Aorta (tissue), 5 donors: ENCODE measurements at places on chromosomes 5 and 9.

DNA sequence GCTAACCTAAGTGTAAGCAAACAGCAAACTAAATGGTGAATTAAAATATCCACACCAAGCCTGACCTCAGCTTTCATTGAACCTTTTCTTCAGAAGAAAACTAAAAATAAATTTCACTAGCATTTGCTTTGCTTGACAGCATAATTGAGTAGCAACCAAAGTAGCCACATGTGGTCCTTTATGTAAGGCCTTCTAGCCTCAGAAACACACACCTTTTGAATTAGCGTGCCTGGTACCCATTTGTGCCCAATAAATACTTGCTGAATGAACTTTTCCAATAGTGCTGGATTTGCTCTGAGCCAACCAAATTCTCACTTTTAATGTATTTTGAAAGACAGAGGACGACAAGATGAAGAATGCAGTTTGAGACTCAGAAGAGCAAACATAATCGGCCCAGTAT lies 2.1 kb upstream of the NIPBL start:
- peak overlapping the region; percentile 19 for H3K27ac ChIP-seq
- no peaks in the 10 kb centered on the region for H3K4me1 ChIP-seq
- no peaks in the 10 kb centered on the region for H3K36me3 ChIP-seq
- no peaks in the 10 kb centered on the region for H3K27me3 ChIP-seq
- DNase-seq: no peak

- no peaks in the 10 kb centered on the region for H3K27me3 ChIP-seq
- no peaks in the 10 kb centered on the region for H3K36me3 ChIP-seq
- no peaks in the 10 kb centered on the region for H3K4me1 ChIP-seq
- DNase-seq: peak; percentile 55
Observed at GRCh38 chr9:110048976-110049698, 158.8 kb downstream of the C9orf152 start.

GRCh38 chr9:77802515-77803293 lies 154.6 kb upstream of the GNA14 start:
- DNase-seq: no peak
- no peak overlapping the region for H3K4me3 ChIP-seq
- H3K27me3 ChIP-seq: no peaks in the 10 kb centered on the region
- H3K4me1 ChIP-seq: no peaks in the 10 kb centered on the region
- no peaks in the 10 kb centered on the region for H3K36me3 ChIP-seq

- no peak for DNase-seq
- H3K27me3 ChIP-seq: no peaks in the 10 kb centered on the region
- H3K4me3 ChIP-seq: no peak overlapping the region
- H3K36me3 ChIP-seq: no peaks in the 10 kb centered on the region
Observed at GRCh38 chr5:39100851-39101396, 26.7 kb upstream of the RICTOR start.

GRCh38 chr5:178290376-178290775 lies 57.8 kb upstream of the PHYKPL start:
- H3K36me3 ChIP-seq: no peaks in the 10 kb centered on the region
- no peaks in the 10 kb centered on the region for H3K27me3 ChIP-seq
- peak; percentile 38 for DNase-seq
- H3K27ac ChIP-seq: no peak overlapping the region

GRCh38 chr5:139058121-139058520 lies 140.0 kb downstream of the SIL1 start:
- peaks cover 5% of the 10 kb centered on the region for H3K4me1 ChIP-seq
- no peaks in the 10 kb centered on the region for H3K36me3 ChIP-seq
- DNase-seq: no peak
- H3K27me3 ChIP-seq: no peaks in the 10 kb centered on the region
- H3K4me3 ChIP-seq: no peak overlapping the region
